8988T (cell line): ENCODE measurements at places on chromosomes 7 and 10.

DNA sequence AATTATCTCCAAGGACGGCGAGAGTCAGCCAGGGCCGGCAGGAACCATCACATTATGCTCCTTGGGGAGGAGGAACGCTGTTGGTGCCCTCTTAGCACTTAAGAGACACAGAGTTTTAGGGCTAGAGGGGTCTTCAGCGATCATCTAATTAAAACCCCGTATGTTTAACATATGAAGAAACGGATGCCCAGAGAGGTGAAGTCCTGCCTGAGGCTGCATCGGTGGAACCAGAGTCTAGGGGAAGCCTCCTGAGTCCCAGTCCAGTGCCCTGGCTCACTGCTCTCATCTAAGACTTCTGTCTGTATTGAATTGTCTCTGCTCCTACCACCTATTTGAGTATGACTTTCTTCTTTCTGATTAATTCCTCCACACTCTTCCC lies 688 bp upstream of the ABCB4 start:
- DNase-seq, result no peak

- DNase-seq, result no peak
Measured at GRCh38 chr7:39184391-39184790, 206.7 kb downstream of the POU6F2 start.

GRCh38 chr7:7257899-7258692 lies 75.8 kb downstream of the C1GALT1 start:
- no peak for DNase-seq

GRCh38 chr7:1537535-1538412 lies 7.3 kb downstream of the MAFK start:
- DNase-seq, result peak; percentile 78

DNA sequence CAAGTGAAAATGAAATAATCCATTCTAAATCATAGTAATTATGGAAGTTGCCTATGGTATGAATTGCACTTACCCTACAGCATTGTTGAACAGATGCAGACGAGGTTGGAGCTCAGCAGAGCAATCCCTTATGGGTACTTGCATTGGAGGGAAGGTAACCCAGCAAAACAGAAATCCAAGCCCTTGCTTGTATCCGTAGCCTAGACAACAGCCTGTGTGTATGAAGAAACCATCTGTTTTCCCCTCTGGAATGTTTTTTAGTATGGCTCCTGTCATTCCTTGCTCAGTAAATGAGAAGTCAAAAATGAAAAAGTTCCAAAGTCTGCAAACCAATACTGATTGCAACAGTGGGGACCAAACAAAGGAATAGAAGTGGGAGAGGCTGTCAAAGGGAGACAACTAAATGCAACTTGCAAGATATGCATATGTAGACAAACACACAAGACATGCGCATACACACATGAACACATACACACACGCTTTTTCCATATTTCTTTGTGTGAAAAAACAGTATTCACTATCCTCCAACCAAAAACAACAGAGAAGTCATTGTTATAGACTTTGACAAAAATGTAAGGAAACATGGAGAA lies 260.8 kb downstream of the DYNC1I1 start:
- DNase-seq, result no peak

DNA sequence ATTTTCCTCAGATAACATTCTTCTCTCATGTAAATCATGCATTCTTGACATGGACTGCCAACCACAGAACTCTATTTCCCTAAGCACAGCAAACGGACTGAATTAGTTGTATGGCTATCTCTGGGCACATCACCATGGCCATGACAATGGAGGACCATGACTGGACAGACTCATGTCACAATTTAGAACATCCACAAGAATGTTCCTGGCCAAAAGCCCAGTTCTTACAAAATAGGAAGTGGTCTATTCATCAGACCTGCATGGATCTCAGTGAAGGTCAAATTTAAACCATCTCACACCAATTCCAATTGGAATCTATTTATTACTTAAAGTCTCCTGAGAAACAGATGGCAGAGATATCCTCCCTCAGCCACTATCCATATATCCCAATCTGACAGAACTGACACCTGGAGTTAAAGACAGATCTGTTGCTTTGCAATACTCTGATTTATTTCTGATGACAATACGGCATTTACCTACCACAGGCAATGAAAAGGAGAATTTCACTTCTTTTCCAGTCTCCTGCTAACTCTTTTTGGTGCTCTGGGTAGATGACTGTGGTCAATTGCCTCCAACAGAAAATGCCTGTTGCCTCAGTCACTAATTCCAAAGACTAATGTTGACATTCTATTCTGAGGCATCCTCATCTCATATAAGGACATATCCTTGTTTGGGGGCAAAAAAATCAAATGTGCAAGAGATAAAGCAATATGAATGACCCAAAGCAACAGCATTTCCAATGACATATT lies 254.8 kb downstream of the HTR7 start:
- DNase-seq, result no peak

- DNase-seq, result no peak
Measured at GRCh38 chr10:66642217-66642616, 283.6 kb upstream of the LRRTM3 start.

DNA sequence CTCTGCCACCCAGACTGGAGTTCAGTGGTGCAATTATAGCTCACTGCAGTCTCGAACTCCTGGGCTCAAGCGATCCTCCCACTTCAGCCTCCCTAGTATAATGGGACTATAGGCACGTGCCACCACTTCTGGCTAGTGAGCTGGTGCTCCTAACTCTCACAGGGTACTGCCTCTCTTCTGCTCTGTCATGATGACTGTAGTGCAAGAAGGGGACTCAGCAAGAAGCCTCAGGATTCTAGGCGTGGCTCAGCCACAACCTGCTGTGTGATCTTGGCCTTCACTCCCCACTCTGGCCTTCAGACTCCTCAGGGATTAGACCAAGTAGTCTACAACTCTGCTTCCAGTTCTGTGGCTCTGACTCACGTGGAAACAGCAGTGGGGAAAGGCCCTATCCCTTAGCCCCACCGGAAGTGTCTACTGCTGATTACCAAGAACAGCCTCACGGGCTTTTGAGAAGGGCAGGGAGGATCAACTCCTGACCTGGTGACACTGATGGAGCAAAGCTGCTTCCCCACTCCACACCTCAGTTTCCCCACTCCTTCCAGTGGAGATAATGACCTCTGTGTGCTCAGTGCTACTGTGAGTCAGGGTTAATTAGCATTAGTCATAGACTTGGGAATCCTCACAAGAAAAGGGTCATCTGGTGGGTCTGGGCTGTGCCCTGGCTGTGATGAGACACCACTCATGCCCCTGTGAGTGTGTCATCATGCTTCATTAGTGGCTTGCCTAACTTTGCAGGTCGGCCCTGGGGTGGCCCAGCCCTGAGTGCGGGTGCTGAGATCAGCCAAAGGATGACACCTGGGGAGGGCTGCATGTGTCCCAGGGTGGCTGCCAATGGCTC lies 41.1 kb downstream of the ZC3HC1 start:
- DNase-seq, result no peak

- no peak for DNase-seq
Measured at GRCh38 chr7:51620706-51621105, 304.1 kb upstream of the COBL start.

- DNase-seq, result no peak
Measured at GRCh38 chr7:28695300-28696295, 262.5 kb downstream of the TRIL start.

- DNase-seq, result peak; percentile 37
Measured at GRCh38 chr10:80596391-80597257, 58.9 kb downstream of the SH2D4B start.

DNA sequence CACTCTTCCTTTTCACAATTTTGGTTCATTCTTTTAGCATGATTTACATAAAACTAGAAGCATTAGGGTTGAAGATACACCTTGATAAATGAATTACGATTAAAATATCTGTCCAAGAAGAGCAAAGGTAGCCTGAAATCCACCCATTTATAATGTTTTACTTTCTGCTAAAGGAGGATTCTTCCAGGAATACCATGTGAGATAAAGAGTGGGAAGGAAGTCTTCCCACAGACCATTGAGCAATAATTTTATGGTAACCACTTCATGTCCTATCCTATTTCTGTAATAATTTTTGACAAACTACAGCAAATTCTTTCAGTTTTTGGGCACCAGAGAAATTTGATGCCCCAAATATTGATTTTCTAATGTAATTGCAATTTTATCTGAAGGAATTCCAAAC lies 150.6 kb upstream of the STEAP4 start:
- no peak for DNase-seq

DNA sequence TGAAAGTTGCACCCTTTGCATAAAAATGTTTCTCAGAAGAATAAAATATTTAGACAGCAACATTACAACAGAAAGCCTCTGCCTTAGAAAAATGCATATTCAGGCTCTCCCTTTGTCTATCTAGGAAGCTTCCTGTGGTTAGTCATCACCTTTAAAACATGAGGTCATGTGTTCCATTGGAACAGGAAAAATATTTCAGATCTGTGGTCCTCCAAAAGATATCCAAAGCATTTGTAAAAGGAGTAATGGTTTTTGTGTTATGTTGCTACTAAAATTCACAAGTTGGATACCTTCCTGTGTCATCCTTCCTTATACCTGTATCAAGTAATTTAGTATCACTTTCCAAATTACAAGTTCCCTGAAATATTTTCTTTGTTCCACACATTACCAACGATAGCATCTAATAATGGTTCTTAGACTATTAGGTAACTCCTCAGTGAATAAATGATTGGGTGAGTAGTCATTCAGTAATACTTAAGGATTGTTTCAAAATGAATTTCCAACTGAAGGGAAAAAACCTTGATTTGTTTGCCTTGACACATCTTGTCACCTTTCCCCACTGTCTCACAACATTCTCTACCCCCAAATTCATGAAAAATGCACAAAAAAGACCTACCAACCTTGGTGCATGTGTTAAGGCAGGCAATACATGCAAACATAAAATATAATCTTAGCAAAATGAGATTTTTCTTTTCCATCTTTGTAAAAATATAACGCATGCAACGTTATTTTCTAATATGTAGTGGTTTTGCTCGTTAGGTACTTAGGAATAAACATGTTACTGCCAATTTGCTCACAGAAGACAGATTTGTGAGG lies 19.7 kb upstream of the RHOBTB1 start:
- DNase-seq, result no peak

DNA sequence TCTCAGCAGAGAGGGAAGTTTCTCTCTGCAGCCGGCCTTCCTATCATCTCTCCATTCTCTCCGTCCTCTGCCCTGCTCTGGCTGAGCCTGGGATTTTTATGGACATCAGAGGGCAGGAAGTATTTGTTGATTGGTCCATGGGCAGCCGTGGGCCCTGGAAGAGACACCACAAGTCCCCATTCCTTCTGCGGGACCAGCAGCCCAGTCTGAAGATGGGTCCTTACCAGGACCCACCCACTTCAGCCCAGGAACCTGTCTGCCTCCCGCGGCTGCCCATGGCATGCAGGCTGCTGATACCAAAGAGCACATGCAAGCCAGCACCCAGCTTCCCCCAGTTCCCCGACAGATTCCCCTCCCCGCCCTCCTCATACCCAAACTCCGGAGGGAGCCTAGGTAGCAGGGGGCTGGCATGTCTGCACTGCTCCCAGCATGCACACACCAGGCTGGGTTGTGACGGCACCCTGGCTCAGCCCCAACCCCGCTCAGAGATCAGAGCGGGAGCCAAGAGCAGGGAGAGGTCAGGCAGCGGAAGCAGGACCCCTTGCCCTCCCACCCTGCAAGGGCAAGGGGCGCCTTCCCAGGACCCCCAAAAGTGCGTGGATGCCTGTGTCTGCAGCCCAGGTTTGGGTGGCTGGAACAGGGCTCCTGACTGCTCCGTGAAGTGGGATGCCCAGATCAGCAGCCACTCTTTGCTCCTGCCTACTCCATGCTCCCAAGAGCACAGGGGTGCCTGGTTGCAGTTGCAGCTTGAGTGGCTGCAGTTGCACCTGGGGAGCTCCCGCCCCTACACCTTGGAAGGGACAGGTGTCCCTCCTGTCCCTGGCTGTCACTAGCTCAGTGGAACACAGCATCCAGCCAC lies 538.6 kb upstream of the POT1 start:
- no peak for DNase-seq

DNA sequence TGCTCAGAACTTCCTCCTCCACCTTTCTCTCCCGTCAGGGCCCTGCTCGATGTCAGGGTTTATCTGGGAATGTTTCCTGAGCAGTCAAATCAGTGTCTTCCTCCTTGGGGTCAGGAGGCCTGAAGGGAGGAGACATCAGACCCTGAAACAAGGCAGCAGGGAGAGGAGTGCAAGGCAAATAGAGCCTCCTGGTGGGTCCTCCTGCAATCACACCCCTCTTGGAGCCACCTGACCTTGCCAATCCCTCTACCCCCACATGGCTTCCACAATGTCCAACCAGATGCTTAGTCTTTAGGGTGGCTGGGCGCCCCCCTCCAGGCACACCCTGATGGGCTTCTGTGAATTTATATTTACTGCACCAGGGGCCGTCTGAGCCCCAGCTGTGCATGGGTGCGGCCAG lies 12.2 kb downstream of the GPR26 start:
- DNase-seq, result no peak

DNA sequence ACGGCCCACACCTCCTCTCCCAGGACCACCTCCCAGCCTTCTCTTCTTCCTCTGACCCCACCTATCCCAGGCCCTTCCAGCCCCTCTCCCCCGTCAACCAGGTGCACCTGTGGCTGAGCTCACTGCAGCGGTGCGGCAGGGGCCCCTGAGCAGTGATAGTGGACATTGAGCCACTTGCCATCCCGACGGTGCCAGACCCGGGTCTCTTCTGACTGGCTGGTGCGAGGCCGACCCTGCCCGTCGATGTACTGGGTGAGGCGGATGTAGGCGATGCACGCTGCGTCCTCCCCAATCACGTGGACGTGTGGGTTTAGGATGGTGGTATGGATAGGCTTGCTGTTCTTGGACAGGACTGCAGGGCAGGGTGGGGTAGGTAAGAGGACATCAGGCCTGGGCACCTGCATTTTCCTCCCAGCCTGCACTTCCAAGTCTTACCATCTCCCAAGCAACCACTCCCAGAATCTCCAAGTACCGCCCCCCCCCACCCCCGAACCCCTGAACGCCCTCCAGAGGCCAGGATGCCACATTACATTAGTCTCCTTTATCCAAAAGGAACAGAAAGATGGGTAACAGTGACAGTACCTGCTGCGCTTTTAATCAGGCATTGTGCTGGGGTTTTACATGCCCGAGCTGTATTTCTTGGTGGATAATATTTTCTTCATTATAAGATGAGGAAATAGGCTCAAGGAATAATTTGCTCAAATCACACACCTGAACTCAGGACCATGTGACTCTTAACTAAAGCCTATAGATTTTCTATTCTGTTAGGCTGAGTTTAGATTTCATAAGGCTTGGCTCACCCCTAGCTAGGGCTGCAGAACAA lies 3.7 kb upstream of the NDST2 start:
- DNase-seq, result peak; percentile 84

DNA sequence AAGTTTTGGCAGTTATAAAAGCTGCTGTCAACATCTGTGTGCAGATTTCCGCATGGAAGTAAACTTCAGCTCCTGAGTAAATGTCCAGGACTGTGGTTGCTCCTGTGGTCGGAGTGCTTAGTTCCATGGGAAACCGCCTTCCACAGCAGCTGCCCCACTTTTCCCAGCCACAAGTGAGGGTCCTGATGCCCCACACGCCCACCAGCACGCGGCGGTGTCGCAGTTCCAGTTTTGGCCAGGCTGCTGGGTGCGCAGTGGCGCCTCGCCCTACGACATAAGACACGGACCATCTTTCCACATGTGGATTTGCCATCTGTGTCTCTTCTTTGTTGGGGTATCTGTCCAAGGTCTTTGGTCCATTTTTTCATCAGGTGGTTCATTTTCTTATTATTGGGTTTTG lies 167.1 kb downstream of the DIP2C start:
- no peak for DNase-seq

- DNase-seq, result no peak
Measured at GRCh38 chr7:18401757-18402156, 93.8 kb upstream of the HDAC9 start.
